ENCODE measurements at places on chromosomes 1 and 21. TPM values are rescaled to one million over a fixed set of nuclear protein-coding genes. Genes with fewer than 3 reads are reported as not detected.

DNA sequence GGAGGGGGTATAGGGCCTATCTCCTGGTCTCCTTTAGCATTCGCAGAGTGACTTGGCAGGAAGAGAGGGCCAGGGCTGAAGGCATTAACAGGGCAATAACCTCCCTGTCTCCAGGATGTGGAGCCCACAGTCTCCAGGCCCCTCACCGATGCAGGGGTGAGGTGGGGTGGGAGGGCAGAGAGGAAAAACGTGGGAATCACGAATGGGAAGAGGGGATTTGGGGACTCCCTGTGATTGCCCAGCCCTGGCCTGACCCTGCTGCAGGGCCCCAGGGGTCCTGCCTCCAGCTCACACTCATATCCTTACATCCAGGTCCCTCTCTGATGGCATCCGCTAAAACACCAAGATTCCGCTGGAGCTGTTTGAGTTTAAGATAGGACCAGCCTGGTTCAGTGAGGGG lies 14.6 kb downstream of the TFAP2E start:
- H3K36me3 ChIP-seq = peaks cover 3% of the 10 kb centered on the region
- no peak overlapping the region for H3K4me3 ChIP-seq
- no peak overlapping the region for H3K27ac ChIP-seq

DNA sequence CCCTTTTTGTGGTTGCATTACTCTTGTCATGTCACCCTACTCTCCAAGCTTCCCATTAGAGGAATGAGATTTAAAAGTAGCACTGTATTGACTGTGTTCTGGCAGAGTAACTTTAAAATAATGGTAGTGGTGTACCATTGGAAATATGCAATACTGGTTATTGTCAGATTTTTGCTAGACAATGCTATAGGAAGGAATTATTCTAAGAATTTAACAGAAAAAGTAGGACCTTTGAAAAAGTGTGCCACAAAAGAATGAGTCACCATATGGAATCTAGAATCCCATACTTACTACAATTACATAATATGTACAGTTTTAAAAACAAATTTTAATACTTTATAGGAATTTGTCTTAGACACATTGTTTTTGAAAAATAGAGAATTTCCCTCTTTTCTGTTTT lies 13.8 kb downstream of the MIER1 start:
- H3K27ac ChIP-seq = no peak overlapping the region
- peaks cover 19% of the 10 kb centered on the region for H3K36me3 ChIP-seq
- H3K4me1 ChIP-seq = peaks cover 56% of the 10 kb centered on the region
- H3K4me3 ChIP-seq = no peak overlapping the region
- no peaks in the 10 kb centered on the region for H3K27me3 ChIP-seq

GRCh38 chr1:1755426-1755825 lies 22.8 kb downstream of the NADK start:
- H3K27ac ChIP-seq = no peak overlapping the region
- H3K27me3 ChIP-seq = no peaks in the 10 kb centered on the region
- no peaks in the 10 kb centered on the region for H3K4me1 ChIP-seq
- DNase-seq = no peak
- H3K4me3 ChIP-seq = no peak overlapping the region

DNA sequence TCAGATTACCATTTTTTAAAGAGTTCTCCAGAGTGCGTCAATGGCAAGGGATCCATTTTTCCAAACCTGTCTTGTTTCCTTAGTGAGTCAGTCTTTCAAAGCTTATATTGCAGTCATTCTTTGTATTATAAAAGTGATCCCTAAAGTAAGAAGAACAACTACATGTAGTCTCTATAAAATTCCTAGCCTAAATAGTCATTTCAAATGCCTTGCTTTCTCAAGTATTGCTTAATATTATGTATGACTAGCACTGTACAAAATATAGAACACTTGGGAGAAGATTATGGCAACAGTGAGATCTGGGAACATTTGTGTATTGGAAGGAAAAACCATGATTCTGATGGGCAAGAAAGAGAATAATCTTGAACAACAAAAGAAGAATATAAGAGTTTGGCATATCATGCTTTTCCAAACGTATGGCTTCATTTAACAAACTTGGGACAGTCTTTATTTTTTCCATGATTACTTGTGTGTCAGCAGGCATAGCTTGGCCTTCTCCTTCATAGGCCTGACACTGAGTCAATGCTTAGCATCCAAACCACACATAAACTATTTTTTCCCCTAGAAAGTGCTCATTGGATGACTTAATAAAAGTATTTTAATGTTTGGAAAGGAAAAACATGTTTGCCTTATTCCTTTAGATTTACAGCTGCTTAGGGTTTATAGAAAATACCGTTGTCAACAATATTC lies 547.4 kb downstream of the LTN1 start:
- H3K4me1 ChIP-seq = peaks cover 1% of the 10 kb centered on the region
- no peaks in the 10 kb centered on the region for H3K36me3 ChIP-seq
- H3K27me3 ChIP-seq = no peaks in the 10 kb centered on the region
- DNase-seq = no peak
- no peak overlapping the region for H3K4me3 ChIP-seq

- H3K4me1 ChIP-seq = no peaks in the 10 kb centered on the region
- no peak overlapping the region for H3K27ac ChIP-seq
- H3K36me3 ChIP-seq = no peaks in the 10 kb centered on the region
- no peaks in the 10 kb centered on the region for H3K27me3 ChIP-seq
- no peak for DNase-seq
These were observed 604.6 kb downstream of the ADGRL2 start for GRCh38 chr1:82405333-82405732.

Gene HTR6
- total RNA-seq = 0.14 TPM

DNA sequence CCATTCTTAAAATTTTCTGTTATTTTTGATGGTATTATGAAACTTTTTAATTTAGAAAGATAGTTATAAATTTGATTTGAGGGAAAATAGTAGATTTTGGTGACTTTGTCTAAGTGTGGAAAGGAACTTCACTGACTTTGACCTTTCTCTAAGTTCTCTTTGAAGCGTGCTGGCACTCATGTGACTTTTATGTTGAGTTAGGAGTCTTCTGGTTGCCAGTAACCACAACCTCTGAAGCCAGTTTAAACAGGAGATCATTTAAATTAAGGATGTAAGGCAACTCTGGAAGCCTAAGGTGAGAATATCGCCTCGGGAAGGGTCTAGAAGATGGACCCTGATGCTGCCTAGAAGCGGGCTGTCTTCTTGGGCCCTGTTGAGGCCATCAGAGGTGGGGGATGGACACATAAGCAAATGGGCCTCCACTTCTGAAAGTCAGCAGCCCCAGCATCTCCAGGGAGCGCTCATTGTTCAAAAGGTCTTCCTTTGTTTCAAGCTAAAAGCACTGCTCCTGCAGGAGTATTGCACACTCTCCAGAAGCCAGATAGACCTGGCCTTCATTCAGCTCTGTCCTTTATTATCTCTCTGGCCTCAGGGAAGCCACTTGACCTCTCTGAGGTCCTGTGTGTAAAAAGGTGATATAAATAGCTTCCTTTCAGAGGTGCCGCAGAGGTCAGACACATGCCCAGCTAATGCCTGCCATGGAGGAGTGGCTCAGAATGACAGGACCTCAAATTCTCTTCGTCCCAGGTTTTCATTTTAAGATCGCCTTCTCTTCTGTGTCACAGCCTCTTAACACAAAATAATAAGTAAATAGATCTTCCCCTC lies 5.1 kb upstream of the RCAN1 start:
- H3K27me3 ChIP-seq = peaks cover 13% of the 10 kb centered on the region
- DNase-seq = no peak
- peaks cover 2% of the 10 kb centered on the region for H3K4me1 ChIP-seq
- H3K27ac ChIP-seq = no peak overlapping the region
- H3K4me3 ChIP-seq = no peak overlapping the region

DNA sequence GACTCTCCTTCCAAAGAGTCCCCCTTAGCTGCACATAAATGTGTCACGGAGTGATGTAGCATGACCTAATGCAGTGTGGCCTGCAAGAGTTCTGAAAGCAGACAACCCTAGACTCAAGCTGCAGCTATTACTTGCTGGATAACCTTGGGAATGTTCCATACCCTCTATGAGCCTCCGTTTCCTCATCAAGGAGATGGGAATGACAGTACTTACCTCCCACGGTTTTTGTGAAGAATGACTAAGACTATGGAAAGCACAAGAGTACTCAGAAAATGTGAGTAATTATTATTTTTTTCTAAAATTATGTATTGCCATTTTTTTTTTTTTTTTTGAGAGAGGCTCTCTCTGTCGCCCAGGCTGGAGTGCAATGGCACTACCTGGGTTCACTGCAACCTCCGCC lies 3.0 kb downstream of the TTC39A start:
- H3K27ac ChIP-seq = no peak overlapping the region
- peaks cover 5% of the 10 kb centered on the region for H3K4me1 ChIP-seq
- H3K27me3 ChIP-seq = peaks cover 45% of the 10 kb centered on the region
- DNase-seq = no peak
- H3K36me3 ChIP-seq = peaks cover 1% of the 10 kb centered on the region
- no peak overlapping the region for H3K4me3 ChIP-seq

All from activated naive CD8-positive, alpha-beta T cell treated with anti-CD3 and anti-CD28 coated beads, Interleukin-2, amount 10 ng/mL, durations not matched to agents 7 days and 5 days (primary cell).